ENCODE measurements at places on chromosomes 12 and 14. TPM values are rescaled to one million over a fixed set of nuclear protein-coding genes. Genes with fewer than 3 reads are reported as not detected.

ZDHHC22 gene
- total RNA-seq: not detected

DYNC1H1 gene
- total RNA-seq: 715 TPM

NDRG2 gene
- 0.81 TPM for total RNA-seq

KCNK10 gene
- not detected for total RNA-seq

ASCL1 gene
- total RNA-seq: not detected

TPH2 gene
- total RNA-seq: not detected

DICER1 gene
- total RNA-seq: 48.6 TPM

KIF5A gene
- total RNA-seq: 0.56 TPM

KRT78 gene
- total RNA-seq: not detected

BATF gene
- total RNA-seq: not detected

BEGAIN gene
- 7.0 TPM for total RNA-seq

Data from MCF 10A (cell line).